ENCODE measurements at places on chromosomes 2 and 18.

- DNase-seq: peak; percentile 17
Observed at GRCh38 chr2:74119339-74119738, 28.4 kb downstream of the BOLA3 start.

DNA sequence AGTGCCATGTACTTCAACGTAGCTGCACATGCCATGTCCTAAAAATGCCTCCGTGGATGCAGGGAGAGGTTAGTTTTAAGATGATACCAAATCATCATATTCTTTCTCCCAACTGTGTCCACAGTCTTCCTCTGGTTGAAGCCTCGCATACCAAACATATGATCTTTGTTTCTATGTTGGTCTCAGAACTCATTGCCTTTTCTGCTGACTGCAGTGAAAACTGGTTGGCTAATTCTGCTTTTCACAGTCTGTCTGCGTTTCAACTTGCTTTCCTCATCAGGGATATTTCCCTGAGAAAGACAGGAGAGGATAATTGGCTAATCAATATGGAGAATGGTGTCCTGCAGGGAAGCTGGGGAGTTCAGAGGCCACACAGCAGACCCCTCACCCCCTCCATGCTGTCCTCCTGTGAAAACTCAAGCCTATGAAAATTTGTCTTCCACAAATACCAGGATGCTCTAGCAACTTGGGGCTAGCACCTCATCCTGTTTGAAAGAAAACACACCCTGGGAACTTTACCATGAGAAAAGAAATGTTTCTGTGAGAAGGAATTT lies 192.2 kb upstream of the PXDN start:
- no peak for DNase-seq

DNA sequence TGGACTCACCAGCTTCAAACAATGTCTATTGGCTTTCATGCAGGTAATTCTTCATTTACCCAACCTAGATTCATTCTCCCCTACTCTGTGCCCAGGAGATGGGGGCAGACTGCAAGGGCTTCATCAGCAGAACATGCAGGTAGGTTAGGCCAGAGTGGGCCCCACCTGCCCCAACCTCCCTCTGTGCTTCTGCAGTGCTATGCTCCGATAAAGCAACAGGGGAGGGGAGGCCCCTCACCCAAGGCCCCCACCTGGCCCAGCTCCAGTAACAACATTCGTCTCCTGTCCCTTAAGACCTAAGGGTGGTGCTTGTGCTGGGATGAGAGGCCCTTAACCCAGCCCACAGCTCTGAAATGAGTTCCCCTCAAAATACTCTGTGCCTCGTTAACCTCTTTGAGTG lies 16.7 kb upstream of the GYPC start:
- DNase-seq: no peak

DNA sequence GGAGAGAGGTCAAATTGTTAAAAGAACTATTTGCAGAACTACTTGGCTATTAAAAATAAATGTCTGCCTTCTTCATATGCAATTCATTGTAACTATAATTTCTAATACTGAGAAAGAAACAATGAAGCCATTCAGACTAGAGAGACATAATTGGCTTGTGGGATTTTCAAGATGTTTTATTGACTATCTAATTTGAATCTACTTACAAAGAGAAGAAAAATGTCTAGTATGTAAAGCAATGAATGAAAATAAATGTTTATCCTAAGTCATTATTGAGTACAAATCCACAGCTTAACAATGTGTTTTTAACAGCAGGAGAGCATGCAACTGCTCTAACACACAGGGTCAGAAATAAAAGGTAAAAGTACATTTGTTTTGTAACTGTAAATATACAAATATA lies 19.2 kb downstream of the RMP24 start:
- no peak for DNase-seq

DNA sequence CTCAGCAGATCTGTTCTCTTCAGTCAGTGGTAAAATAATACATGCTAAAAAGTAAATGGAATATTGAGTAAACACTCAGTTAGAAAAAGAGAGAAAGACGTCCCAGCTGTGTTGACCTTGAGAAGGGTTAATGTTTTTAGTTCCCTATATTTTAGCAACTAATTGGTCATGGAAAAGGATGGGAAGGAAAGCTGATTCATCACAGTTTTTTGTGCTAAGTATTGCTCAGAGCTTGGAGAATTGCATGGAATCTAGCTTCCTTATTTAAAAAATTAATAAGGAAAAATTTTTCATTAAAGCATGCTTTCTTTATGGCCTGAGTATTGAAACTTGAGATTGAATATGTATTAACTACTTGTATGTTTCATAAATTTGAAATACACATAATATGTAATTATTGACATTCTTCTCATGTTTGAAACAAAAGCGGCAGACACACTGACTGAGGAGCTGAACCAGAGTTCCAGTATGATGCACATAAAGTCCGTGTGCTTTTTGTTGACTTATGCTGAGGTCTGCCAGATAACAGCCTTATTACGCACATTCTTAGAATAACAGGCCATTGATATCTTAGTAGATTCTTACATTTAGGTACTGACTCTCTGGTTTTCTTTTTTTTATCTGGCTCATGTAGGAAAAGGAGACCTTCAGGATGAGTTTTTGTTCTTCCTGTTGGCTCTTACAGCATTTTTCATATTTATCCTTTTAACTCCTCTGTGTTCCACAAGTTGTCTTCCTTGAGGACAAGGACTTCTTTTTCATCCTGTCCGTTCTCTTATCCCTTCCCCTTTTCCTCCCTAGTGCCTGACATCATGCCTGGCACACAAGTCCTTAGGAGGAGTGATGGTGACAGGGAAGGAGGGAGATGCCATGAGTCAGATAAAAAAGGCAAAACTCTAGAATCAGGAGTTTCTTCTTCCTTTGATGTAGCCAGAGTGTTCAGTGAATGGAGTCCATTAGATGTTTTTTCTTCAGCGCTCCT lies 194.1 kb downstream of the PTPRM start:
- no peak for DNase-seq

GRCh38 chr18:62897153-62897552 lies 181.8 kb downstream of the PHLPP1 start:
- DNase-seq: peak; percentile 30

DNA sequence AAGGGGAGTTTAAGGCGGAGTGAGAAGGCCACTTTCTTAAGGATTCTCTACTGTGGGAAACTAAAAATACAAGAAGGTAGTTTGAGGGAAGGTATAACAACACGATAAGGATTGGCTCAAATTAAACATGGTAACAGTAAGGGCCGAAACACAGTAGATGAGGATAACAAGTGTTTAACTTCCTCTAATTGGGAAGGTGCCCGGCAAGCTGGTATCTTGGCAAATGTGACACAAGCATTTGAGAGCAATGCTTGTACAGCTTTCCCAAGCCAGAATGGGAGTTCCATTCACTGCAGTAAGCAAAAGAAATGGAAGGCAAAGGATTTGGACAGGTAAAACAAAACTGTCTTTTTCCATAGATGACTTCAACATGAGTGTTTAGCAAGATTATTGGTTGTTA lies 19.8 kb downstream of the USP40 start:
- DNase-seq: no peak

- no peak for DNase-seq
Observed at GRCh38 chr2:16840496-16841172, 175.0 kb upstream of the CYRIA start.

- peak; percentile 40 for DNase-seq
Observed at GRCh38 chr2:103161456-103162289, 399.8 kb downstream of the TMEM182 start.

- peak; percentile 32 for DNase-seq
Observed at GRCh38 chr2:181741756-181742155, 61.4 kb upstream of the NEUROD1 start.

- DNase-seq: no peak
Observed at GRCh38 chr18:79042276-79042675, 26.9 kb upstream of the ATP9B start.

GRCh38 chr2:159684796-159685195 lies 27.5 kb upstream of the MARCHF7 start:
- peak; percentile 60 for DNase-seq

DNA sequence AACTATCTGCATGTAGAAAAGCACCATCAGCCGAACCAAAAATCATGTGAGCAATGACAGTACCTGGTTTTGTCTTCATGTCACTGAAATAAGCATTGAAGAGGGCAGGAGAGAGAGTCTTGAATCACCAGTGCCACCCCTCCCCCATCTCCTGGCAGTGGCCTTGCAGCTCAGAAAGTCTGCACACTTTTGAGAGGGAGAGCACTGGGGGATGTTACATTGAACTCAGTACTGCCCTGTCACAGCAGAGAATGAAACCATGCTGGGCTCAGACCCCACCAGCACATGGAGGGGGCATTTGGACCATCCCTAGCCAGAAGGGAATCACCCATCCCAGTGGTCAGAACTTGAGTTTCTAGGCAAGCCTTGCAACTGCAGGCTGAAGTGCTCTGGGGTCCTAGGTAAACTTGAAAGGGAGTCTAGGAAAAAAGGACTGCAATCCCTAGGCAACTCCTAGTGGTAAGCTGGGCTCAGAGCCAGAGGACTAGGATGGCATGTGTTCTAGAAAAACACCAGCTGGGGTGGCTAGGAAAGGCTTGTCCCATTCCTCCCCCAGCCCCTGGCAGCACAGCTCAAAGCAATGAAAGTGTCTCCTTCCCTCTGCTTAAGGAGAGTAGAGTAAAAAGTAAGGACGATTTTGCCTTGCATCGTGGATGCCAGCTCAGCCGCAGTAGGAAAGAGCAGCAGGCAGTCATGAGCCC lies 259.9 kb upstream of the MYT1L start:
- DNase-seq: no peak
